ENCODE measurements at places on chromosomes 2 and 18. TPM values are rescaled to one million over a fixed set of nuclear protein-coding genes. Genes with fewer than 3 reads are reported as not detected.

The IMPA2 gene
- 19.2 TPM for polyA plus RNA-seq

The IRS1 gene
- polyA plus RNA-seq = 14.6 TPM

DNA sequence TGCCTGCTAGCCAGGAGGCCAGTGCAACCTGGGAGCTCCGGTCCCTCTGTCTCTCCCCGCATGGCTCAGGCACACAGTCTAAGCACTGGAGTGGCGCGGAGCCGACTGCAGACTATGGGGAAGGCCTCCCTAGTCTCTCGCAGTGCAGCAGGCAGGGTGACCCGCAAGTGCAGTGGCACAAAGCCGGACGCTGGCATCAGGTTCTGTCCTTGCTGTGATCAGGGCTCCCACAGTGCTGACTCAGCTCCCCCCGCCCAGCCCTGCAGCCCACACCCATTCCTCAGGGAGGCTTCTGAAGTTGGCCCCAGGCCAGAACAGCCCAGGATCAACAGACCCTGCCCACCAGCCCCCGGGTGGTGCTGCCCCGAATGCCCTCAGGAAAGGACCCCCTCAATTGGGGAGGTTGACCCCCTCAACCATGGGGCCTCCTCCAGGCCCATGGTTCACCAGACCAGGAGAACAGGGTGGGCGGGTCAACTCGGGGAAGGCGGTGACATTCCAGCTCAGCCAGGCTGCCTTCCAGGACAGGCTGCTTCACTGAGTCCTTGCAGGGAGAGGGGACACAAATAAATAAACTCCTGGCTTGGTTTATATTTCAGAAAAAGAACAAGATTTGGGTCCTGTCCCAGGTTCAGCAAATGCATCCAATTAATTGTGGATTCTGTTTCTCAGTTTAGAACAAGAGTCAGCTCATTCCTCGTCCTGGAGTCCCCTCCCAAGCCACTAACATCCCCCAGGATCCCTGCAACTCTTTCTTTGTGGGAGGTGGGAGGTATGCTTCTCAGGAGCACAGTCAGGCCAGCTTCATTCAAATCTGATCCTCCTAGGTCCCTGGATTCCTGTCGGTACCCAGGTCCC is 12.2 kb downstream of the BIN1 start:
- DNase-seq = peak; percentile 78

GRCh38 chr2:128316777-128317180 is 1.9 kb downstream of the HS6ST1 start:
- no peak for DNase-seq

GRCh38 chr2:72289283-72289682 is 141.6 kb upstream of the CYP26B1 start:
- DNase-seq = no peak

GRCh38 chr2:229339618-229340017 is 68.5 kb upstream of the PID1 start:
- DNase-seq = no peak

- no peak for DNase-seq
Measured at GRCh38 chr2:18066894-18067293, 188.4 kb downstream of the KCNS3 start.

DNA sequence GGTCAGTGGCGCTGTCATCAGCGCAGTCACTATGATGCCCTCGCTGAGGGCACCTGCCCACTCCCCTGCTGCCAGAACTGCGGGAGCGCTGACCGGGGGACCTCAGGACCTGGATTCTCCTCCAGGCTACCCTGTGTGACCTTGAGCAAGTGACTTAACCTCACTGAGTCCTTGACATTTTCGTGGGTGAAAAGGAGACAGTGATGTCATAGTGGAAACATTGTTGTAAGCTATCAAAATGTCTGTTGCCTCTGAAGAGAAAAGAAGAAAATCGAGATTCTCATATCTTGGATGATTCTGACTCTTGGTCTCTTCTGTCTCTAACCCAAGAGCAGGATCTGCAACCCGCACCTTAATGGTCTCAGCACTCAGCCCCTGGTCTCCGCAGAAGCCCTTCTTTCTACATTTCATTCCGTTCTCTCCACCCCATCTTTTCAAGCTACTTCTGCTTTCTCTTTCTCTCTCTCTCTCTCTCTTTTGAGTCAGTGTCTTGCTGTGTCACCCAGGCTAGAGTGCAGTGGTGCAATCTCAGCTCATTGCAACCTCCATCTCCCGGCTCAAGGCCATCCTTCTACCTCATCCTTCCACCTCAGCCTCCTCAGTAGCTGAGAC is 978 bp upstream of the TUBA4A start:
- no peak for DNase-seq

DNA sequence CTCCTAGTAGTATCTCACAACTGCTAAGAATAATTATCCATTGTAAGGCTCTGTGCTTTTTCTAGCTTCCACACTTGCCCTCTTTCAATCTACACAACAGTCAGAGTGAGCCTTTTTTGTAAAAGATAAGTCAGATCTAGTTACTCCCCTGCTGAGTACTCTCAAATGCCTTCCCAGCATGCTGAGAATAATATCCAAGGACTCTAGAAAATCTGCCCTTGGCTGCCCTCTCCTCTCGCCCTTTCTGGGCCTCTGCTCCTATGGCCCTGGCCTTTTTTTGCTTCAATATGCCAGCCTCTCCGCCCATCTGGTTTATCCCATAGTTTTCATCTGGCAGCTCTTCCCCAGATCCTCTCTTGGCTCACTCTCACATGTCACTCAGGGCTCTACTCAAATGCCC is 455.9 kb upstream of the UBE2E3 start:
- DNase-seq = no peak

GRCh38 chr2:74747411-74748080 is 86.4 kb upstream of the HK2 start:
- no peak for DNase-seq

DNA sequence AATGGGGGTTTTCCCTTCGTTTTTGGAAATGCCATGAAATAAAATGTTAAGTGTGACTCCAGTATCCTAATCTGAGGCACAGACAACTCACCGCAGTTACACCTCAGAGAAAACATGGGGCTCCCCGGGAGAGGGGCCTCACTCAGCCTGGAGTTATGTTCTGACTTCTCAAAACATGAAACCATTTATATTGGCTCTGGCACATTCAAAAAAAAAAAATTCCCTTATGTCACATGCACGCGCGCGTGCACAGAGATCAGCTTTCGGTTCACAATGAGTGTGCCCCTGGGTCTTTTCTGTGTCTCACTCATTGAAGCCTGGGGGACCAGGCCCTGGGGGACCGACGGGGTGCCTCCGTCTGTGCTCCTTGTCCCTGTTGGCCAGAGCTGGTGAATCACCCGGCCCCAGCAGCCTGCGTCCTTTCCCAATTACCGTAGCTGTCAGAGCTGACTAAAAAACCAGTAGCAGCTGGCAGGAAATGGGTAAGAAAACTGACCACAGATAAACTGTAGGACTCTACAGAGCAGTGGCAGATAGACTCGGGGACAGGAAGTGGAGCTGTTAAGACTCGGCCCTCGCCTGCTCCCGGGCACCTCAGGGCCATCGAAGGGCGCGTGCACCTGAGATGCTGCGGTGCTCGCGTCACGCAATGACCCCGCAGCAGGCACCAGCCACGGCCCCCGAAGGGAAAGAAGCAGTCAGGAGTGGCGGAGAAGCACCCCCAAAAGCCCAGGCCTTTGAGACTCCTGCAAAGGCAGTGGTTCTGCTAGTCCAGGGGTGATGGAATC is 138.3 kb upstream of the ID2 start:
- peak; percentile 26 for DNase-seq

Data from muscle of back (tissue), 13 donors.